Cerebellum (tissue), 4 donors: ENCODE measurements at places on chromosomes 3 and 15.

DNA sequence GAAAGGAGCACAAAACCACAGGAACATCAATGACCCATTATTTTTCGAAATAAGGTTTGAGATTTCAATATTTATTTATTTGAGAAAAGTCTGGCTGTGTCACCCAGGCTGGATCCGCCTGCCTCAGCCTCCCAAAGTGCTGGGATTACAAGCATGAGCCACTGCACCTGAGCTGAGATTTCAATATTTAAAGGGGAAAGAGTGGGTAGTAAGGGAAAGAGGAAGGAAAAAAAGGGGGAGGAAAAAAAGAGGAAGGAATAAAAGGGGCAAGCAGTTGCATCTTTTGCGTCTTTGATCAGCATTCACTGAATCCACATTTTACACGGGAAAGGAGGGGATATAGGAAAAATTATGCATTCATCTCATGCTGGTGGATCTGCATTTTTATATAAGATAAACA is 47.4 kb downstream of the ERICH6 start:
- no peak for DNase-seq

DNA sequence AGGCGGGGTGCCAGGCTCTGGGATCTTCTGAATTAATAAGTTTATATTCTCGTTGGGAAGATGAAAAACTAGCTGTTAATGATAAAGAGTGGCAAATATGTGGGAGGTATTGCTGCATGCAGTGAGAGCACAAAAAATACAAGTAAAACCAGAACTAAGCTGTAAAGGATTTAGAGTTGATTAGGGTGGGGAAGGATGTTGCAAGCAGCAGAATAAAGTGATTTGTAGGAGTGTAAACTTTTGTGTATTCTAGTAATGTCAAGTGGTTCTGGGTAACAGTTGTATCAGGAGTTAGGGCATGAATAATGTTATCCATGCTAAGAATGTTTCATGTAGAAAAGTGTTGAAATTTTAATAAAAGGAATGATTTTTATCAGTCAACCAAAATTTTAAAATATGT is 18.1 kb downstream of the CRYBG3 start:
- DNase-seq = no peak

GRCh38 chr3:7779331-7779730 is 722.3 kb upstream of the LMCD1 start:
- no peak for DNase-seq

DNA sequence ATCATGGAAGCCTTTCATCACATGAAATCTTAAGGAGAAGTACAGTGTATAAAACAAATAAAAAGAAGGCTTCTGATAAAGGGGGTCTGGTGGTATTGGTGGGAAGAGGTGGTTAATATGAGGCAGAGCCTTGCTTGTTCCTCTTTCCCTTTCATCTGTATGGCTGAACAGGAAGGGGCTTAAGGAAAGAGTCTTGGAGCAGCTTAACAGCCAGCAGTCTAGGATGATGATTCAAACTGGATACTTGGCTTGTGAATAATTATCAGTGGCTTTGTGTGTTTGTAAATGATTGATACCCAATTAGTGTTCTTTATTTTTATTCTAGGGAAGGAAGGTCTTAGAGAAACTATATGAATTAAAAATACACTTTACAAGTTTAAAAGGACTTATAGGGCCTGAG is 29.1 kb upstream of the TCAIM start:
- no peak for DNase-seq

DNA sequence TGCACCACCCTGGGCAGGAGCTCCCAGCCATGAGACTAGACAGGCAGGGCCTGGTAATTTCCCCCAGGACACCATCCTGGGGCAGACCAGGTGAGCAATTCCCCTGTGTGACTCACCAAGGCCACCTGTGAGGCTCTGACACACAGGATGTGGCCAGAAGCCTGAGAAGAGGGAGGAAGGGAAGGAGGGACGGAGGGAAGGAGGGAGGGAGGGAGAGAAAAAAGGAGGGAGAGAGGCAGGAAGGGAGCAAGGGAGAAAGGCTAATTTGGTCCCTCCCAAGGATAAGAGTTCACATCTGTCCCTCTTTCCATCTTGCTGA is 25.9 kb downstream of the WNT7A start:
- no peak for DNase-seq
